ENCODE measurements at places on chromosomes 5 and 9.

DNA sequence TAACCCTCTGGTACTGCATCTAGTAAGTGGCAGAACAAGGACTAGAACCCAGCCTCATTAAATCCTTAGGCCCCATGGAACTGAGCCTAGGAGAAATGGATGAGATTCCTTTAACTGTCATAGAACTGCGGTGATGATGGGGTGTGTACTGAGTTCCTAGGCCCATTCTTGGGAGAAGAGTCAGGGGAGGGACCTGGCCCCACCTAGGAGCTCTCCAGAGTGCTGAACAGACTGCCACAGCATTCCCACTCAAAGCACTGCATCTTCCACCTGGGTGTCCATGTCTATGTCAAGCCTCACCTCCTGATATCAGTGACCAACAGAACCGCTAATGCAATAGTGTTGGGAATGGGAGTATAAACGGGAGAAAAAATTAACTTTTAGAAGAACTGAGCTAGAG is 36.6 kb downstream of the TTLL11 start:
- no peak for DNase-seq

GRCh38 chr5:129935626-129936025 is 31.4 kb downstream of the CHSY3 start:
- no peak for DNase-seq

DNA sequence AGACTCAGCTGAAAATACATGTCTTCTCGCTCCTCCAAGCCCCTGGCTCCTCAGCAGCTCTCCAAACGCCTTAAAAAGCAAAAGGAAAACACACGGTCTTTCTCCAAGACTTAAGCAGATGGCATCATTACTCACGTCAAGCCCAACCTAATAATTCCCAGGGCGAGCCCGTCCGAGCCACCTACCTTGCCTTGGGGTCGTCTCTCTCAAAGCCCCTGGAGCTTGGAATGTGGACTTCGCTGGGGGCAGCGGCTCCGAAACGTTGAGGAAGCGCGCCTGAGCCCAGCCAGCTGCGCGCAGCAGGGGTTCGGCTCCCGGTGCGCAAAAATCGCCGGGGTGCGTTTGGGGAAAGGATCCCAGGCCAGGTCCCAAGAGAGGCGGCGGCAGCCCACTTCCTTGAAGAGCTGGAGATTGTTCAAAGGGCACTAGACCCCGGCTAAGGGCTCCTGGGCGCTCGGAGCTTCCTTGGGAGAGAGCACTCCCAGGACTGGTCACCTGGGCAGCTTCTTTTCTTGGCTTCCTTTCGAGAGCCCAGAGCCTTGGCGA is 395 bp downstream of the DRD1 start:
- no peak for DNase-seq

GRCh38 chr9:108162664-108163063 is 673.1 kb upstream of the KLF4 start:
- no peak for DNase-seq

- no peak for DNase-seq
These were observed 282.9 kb upstream of the MVB12B start for GRCh38 chr9:126043681-126044080.

- DNase-seq, result no peak
These were observed 472.0 kb upstream of the PAPPA start for GRCh38 chr9:115681585-115681984.

DNA sequence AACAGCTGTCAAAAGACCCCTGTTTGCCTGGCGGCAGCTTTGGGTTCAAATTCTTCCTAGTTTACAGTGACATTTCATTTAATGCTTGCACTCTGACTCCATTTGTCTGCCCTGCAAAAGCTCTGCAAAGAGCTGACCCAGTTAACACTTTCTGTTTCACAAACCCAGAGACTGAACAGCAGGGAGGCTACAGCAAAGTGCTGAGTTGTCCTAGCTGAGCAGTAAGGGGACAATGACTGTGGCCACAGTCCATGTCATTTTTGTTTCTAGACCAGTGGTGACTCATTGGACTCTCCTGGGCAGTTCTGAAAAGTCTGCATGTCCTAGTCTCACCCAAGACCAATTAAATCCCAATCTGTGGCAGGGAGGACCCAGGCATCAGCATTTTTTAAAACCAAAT is 994.8 kb upstream of the WWC1 start:
- DNase-seq, result no peak

Measured in HL-60 (cell line).